ENCODE measurements at places on chromosomes 5 and 9. TPM values are rescaled to one million over a fixed set of nuclear protein-coding genes. Genes with fewer than 3 reads are reported as not detected.

Gene DAB2
- total RNA-seq = 0.14 TPM

Gene PCDHB5
- total RNA-seq = 0.07 TPM

Gene UCK1
- 18.7 TPM for total RNA-seq

- no peak for DNase-seq
Measured at GRCh38 chr5:98497418-98497817, 276.0 kb upstream of the RGMB start.

DNA sequence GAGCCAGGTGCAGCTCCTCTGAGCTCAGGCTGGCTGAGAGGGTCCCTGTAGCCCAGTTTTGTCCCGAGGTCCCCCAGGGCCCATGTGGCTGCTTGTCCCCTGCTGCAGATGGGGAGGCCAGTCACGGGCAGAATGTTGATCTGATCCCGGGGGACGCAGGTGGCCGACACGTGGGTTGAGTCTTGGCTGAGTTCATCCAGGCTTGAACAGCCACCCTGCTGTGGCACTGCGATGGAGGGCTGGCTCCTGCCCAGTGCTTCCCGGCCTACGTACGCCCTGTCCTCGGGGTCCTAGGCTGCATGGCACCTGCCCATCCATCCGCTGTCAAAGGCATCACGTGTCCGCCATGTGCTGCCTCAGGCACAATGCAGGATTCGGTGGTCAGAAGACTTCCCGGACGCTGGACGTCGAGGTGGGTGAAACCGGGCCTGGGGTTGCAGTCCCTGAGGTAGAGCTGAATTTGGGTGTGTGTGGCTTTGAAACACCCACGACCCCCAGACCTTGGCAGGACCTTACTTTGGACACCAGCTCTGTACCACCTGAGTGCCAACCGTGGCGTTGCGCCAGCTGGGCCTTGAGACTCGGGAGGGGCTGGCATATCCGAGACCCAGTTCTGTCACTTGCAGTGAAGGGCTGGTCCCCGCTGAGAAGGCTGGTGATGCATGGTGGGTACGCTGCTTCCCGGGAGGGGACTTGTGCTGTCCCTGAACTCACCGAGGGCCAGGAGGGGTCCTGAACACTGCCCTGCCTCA lies 22.3 kb downstream of the RXRA start:
- DNase-seq = no peak

DNA sequence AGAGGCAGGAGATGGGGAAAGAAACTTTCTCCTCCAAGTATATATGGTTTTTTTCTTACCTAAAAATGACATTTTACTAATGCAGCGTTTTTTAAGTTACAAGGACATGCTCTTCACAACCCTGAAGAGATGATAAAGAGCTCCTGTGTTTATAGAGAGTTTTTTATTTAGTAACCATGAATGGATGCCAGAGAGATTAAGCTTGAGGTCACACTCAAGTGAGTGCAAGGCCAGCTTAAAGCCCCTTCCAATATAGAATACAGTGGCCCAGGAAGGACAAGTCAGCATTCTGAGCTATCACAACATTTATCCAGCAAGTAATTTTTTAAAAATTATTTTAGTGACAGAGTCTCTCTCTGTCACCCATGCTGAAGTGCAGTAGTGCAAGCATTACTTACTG lies 6.7 kb upstream of the HAVCR2 start:
- DNase-seq = no peak

DNA sequence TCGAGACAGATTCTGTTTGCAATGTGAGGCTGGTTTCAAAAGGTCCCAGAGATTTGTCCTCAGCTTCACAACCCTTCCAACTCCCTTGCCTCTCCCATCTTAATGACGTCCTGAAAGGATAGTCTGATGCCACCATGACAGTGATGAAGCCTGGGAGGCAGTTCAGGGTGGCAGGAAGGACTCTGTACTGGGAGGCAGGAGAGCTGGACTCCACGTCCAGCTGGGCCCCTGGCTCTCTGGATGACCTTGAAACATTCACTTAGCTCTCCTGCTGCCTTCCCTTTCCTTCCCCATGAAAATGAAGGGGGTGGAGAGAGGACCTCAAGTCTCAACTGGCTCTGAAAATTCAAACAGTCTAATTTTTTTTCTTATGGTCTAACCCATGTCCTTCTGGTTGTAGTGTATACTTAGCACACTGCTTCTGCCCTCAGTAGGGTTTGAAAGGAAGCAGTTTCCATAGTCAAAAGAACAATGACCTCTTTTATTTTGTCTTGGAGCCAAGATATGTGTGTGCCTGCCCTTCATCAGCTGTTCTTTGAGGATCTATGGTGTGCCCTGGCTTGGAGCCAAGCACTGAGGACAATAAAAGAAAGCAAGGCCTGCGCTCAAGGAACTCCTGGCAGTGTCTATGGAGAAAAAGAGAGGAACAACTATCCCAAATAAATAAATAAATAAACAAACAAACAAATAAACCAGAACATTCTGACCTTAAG lies 188.3 kb downstream of the GRIA1 start:
- DNase-seq = no peak

DNA sequence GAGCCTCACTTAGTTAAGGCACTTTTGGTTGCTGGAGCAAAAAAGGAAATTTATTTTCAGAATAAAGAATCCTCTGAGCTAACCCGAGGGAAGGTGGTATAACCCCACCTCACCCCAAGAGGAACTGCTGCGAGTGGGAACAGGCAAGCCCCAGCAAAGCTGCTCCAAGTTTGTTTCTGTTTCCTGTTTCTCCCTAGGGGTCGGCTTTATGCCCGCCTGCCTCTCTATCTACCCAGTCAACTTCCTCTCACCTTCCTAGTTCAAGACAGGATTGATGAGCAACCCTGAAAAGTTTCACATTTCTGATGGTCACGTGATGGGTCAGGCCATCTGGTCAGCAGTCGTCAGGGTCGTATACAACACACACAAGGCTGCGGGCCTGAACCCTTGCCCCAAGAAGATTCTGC lies 31.1 kb downstream of the TRIO start:
- DNase-seq = peak; percentile 31

GRCh38 chr5:105460721-105461120 lies 1898.1 kb upstream of the NUDT12 start:
- DNase-seq = no peak

DNA sequence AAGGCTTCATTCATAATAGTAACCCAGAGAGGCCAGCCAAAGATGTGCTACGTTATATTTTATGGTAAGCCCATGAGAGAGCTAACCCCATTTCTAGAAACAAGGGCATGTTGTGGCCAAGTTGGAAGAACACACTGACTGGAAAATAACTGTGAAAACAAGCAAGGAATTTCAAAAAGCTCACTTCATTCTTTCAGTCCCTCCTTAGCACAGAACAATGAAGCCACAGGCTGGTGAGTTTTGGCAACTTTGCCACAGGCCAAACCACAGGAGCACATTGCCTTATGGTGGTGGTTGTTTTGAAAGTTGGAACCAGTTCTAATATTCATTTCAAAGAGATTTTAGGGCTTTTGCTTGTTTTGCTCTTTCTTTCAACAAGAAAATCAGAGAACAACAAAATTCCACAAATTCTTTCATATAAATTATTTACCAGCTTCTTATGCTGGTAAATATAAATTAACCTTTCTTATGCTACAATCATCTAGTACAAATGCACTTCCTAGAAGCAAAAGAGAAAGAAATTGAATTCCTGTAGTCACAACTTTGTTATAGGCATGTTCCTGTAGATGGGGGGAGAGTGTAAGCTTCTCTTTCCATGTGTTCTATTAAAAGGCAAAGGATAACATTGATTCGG lies 225.4 kb upstream of the RFX3 start:
- DNase-seq = no peak

Data from NCI-H460 (cell line).